ENCODE measurements at places on chromosomes 5 and 9.
A peak's percentile ranks its signal among the peaks of the same experiment; 100 is the strongest.

DNA sequence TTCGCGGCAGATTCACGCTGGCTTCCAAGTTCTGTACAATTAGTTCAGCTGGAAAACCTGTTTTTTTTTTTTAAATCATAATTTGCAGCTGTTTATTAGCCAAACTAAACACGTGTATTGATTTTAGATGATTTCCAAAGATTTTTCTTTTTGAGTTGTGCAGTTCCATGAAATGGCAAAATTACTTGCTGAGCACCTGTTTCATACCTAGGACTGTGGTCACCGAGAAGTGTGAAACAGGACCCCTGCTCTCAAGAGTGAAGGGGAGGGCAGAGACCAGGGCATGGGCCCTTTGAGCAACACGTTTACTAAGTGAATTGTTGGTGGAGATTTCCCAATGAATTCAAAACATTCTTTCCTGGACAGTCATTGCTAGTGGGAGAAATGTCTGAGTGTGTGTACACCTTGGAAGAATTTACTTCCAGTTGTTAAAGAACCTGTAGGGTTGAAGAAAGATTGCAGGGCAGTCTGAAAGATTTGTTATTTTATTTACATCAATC is 688 bp downstream of the SNX24 start:
- DNase-seq: no peak

DNA sequence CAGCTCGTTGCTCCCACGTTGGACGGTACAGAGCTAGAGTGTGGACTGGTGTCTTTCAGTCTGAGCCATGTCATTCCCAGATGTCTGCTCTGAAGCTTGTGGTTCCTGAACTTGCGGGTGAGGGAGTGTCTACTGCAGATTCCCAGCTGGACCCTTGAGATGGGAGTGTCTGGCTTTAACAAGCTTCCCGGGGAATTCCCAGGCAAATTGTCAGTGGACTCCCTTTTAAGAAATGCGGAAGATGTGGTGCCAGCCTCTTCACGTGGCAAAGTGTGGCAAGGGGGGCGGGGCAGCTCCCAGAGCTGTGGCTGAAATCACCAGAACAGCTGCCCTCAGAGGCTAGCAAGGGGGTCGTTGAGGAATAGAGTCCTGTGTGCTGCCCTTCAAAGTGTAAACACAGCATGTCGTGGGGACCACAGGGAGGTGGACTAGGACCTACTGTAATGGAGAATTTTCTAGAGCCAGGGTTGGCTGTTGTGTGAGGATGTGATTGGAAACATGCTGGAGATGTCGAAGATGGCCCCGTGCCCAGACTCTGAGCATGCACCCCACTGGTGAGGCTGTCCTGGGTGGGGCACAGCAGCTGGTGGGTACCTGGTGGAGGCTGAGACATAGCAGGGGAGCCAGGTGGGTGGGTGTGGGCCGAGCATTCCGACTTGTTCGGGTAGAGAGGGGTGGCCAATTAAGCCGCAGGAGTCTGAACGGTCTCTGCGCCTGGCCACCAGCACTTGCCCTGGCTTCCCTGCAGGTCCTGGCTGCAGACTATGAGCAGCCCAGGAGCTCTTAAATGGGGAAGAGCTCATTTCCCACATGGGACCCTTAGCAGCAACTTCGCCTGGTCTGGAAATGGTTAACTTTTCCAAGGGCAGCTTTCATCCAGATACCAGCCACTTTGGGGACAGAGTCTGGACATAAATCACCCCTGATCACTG is 37.4 kb downstream of the PRRX2 start:
- DNase-seq: no peak

DNA sequence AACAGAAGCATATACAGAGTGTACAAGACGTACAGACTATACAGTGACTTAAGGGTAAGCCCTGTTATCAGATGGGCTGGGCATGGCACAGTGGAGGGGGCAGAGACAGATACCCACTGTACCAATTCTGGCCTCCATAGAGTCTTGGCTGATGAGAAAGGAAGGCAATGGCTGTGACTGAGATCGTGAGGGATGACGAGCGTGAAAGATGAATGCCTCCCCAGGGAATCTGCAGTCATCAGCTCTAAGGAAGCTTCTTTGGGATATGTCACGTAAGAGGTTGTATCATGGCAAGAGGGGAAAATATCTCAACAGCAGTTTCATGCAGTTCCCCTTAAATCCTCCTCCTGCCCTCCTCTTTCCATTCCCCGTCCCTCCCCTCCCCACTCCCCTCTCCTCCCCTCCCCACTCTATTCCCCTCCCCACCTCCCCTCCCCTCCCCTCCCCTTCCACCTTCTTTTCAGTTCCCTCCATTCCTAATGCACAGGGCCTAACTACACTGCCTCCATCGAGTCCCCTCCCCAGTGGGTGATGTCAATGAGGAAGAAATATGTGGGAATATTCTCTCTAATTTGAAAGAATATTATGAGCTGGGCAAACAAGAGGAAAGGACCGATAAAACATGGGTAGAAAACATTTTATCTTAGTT is 226.4 kb upstream of the DAP start:
- DNase-seq: no peak

DNA sequence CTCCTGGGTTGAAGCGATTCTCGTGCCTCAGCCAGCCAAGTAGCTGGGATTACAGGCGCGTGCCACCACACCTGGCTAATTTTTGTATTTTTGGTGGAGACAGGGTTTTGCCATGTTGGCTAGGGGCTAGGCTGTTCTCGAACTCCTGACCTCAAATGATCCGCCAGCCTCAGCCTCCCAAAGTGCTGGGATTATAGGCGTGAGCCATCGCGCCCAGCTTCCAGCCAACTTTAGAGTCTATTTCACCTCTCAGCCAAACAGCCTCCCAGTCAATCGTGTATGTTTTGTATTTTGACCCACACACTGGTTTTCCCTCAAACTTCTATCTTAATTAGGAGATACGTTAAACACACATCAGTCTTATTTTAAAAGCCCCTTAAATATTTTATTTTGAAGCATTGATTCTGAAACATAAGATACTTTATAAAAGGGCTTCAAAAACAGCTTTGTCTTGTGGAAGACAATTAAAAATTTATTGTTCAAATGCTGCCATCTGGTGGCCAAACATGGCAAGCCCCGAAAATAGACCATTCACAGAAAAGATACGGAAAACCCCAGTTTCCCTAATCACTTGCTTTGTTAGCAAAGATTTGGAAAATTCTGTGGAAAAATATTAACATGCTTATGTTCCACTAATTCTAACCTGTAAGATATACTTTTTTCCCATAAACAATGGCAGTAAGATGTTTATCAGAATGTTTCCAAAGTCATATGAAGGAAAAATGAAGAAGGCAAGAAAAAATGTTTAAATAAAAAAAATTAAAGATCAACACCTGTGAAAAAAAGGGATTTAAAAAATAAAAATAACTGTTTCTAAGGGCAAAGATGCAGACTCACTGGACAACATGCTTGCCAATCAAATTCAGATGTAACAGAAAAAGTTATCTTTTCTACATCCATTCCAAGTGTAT is 33.1 kb downstream of the APTX start:
- DNase-seq: peak; percentile 32

DNA sequence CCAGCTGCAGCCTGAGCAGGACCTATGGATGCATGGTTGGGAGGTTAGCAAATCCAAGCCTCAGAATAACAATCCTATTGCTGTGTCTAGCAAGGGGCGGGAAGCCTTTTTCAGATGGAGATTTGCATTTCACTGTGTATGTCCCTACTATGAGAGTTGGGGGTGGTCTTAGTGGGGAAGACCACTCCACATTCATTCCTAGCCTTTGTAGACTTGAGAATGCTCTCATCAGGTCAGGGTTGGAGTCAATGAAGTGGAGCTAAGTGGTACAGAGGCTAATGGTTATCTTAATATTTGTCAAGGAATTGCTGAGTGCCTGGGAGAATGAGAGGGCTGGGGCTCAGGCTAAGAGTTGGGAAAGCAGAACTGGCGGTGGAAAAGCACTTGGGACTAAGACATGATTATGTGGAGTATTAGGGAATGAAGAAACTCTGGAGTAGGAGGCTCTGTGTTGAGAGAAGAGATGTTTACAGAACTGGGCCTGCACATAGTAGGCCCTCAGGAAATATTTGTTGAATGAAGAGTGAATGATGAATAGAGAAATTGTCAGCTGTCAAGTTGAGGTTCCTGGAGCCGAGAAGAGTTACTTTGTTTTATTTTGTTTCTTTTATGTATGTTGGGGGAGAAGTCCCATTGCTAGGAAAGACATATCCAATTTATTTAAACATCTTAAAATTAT is 175.5 kb upstream of the SPRY4 start:
- DNase-seq: no peak

DNA sequence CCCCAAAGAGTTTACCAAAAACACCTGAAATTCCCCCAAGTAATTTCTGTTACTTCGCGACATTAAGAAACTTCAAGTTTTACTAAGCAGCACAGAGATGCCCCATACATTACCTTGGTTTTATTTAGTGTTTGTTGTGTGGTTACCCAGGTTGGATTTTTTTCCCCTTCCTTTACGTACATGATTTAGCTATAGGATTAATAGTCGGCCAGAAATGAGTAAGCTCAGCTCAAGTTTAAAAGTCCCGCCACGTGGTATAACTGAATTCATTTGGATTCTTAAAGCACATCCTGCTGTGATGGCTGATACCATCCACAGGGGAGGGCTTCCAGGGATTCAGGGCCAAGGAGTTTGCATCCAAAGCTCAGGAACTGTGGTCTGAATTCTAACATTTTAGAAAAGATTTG is 75.9 kb downstream of the DAP start:
- no peak for DNase-seq

DNA sequence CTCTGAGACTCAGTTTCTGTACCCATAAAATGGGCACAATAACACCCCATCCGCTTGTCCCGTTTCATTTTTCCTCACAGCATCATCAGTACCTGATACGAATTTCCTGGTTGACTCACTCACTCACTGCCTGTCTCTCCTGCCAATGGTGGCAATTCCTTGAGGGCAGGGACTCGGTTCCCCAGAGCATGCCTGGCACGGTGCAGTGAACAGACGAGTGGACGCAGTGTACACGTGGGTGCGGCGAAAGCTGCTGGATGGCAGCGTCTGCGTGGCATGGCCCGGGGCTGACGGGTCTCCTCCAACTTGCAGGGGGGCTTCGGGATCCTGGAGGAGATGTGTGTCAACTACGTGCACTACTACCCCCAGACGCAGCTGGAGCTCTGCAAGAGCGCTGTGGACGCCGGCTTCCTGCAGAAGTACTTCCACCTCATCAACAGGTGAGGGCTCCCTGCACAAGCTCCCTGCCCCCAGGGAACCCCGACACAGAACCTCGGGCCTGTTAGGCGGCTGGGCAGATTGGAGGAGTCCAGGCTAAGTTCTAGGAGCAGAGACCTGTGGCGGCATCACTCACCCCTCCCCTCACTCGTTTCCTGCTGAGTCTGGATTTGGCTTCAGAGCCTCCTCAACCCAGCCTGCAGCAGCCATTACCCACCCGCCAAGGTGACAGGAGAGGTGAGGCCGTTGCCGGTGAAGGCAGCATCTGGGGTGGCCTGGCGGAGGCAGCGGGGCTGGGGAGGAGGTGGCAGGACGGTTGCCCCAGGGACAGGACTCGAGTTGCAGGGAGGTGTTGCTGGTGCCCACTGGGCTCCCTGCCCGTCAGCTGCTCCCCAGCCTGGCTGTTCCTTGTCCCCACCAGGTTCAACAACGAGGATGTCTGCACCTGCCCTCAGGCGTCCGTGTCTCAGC is 20.3 kb downstream of the DBH start:
- no peak for DNase-seq

- no peak for DNase-seq
These were observed 263.1 kb downstream of the MSX2 start for GRCh38 chr5:174987443-174988012.

DNA sequence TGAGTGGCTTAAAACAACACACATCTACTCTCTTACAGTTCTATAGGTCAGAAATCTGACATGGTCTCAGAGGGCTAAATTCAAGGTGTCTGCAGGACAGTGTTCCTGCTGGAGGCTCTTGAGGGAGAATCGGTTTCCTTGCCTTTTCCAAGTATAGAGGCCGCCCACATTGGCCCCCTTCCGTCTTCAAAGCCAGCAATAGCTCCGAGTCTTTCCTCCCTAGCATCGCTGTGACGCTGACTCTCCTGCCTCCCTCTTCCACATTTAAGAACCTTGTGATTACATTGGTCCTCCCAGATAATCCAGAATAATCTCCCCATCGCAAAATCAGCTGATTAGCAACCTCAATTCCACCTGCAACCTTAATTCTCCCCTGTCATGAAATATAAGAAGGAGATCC is 81.3 kb upstream of the IER5L start:
- DNase-seq: no peak

DNA sequence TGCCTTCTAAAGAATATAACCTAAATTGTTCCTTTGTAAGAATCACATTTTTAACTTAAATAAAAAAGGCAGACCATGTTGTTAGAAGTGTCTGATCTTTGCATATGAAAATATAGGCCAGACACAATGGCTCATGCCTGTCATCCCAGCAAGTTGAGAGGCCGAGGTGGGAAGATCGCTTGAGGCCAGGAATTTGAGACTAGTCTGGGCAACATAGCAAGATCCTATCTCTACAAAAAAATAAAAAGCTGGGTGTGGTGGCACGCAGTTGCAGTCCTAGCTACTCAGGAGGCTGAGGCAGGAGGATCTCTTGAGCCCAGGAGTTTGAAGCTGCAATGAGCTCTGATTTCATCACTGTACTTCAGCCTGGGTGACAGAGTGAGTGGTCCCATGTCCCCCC is 37.3 kb downstream of the TRIO start:
- no peak for DNase-seq

- DNase-seq: peak; percentile 88
These were observed 36.2 kb downstream of the IARS1 start for GRCh38 chr9:92257327-92257726.

DNA sequence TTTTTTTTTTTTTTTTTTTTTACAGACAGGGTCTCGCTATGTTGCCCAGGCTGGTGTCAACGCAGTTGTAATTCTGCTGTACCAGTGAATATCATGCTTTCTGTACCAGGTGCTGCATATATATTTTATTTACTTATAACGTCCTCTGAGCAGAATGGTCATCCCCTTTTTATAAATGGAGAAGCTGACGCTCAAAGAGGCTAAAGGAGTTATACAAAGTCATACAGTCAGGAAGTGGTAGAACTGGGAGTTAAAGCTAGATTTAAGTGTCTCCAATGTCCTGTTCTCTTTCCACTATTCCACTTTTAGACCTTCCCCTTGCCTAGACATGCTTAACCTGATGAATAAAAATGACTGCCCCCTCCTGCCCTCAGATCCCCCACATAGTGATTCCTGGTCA is 1.2 kb upstream of the SIL1 start:
- DNase-seq: no peak

- DNase-seq: no peak
These were observed 16.3 kb downstream of the TRPC7 start for GRCh38 chr5:136349029-136349428.

DNA sequence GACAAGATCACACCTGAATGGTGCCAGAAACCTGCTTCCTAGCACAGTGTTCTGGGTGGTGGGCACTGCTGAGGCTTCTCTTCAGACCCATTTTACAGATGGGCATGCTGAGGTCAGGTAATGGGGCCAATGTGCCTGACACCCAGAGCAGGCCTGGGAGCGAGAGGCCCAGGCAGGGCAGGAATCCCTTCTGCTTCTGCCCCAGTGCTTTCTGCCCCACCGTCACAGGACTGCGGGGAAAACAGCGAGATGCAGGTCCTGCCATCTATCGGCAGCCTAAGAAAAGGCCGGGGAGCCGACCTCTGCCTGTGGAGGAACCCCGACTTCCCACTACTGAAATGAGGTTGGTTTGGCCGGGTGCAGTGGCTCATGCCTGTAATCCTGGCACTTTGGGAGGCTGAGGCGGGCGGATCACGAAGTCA is 22.8 kb upstream of the RNU6ATAC start:
- no peak for DNase-seq

Measured in cerebellar nuclear complex (tissue), 1 donor.